ENCODE measurements at places on chromosomes 4 and X.

GRCh38 chr4:114281164-114281960 lies 301.9 kb upstream of the ARSJ start:
- DNase-seq = no peak

DNA sequence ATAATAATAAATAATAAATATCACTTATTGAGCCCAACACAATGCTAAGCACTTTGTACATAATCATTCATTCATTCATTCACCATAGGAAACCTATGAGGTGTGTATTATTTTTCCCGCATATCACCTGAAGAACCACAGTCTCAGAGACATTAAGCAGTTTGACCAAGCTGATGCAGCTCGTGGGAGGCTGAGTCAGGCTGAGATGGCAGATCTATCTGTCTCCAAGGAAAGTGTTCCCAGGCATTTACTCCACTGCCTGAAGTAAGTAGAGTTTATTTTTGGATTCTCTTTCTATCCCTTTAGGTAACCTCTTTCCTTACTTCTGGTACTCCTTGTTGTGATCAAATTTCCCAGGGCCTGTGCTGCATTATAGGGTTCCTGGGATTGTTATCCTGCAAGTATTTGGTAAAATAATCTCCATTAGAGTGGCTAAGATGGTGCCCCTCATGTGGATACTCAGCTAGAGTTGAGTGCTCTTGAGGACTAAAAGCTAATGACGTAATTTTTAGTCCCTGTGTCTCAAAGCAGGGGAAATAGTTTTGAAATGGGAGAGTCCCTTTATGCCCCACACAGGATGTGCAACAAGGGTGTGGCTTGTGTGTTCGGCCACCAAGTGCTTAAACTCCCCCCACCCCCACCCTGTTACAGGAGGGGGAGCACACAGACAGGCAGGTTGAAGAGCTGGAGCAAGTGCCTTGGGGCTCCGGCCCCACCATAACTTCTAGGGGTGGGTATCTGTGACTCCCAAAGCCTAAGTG lies 467.0 kb downstream of the STIM2 start:
- no peak for DNase-seq

DNA sequence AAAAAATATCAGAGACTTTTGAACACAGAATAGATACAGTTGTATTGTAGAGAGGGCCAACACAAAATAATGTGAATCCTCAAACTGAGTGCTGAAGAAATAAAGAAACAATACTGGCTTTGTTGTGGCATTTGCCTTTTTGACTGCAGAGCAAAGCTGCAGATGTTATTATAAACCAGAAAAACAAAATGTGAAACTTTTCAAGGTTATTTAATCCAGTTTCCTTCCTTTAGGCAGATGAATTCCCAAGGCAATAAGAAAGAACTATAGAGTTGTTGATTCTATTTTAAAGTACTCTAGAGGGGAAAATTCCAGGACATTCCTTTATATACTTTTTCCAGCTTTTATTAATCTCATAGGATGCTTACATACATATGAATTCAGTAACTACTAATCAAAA lies 186.8 kb downstream of the NDST4 start:
- no peak for DNase-seq

- DNase-seq = no peak
These were observed 20.4 kb downstream of the SASH3 start for GRCh38 chrX:129800186-129800585.

GRCh38 chrX:111504941-111505340 lies 6.5 kb upstream of the SERTM2 start:
- no peak for DNase-seq

DNA sequence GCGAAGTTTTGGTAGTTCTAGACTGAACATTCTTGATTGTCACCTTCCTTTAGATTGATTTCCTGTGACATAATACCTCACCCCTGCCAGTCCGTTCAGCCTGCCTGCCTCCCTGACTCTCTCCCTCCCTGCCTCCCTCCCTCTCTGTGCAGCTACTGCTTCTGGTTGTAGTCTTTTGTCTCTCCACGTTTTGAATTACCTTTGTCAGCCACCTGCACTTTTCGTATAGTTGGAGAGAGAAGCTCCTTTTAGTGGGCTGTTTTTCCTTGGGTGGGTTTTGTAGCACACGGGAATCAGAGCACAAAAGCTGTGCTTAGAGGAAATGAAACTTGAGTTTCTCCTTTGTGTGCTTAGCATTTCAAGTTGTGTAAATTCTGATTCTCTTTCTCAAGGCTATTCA lies 32.6 kb upstream of the MSMO1 start:
- no peak for DNase-seq
